Stimulated activated CD4-positive, alpha-beta T cell treated with anti-CD3 and anti-CD28 coated beads, TNF-alpha, amount 100 ng/mL, for 24 hours (primary cell): ENCODE measurements at places on chromosomes 6 and 20.

GRCh38 chr6:167787896-167788562 lies 38.7 kb upstream of the AFDN start:
- no peak for DNase-seq

DNA sequence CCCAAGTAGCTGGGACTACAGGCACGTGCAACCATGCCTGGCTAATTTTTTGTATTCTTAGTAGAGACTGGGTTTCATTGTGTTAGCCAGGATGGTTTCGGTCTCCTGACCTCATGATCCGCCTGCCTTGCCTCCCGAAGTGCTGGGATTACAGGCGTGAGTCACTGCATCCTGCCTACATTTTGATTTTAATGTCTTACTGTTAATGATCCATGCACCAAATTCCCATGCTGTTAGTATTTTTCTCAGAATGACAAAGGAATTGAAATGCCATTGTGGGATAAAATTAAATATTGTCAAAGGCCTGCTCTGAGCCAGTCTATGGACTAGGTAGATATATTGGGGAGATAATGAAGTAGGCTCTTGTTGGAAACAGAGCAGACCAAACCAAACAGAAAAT lies 28.2 kb downstream of the CBFA2T2 start:
- DNase-seq, result no peak

DNA sequence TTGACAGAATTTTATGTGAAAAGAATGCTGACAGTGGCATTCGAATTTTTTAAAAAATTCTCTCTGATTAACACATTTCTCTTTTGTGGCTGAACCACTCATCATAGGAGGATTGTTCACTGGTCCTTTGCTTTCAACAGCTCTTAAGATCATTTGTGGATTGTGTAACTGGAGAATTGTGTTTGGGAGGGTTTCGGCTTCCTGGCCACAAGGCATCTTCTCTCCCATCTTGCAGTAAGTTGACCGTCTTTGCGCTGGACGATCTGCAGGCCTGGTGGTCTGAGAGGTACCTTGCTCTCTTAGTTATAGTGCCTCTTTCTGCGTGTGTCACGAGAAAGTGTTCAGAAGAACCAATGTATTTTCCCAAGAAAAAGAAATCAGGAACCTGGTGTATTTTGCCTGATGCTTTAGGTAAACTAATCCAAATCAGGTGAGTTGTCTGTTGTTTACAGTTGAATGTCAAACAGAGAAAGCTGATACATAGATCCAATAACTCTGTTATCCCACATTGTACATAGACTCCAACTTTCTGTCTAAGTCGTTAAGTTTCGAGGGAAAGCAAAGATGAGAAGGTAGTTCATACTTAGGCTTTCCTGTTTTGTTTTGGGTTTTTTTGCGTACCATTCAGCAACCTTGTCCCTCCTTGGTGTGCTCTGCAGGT lies 14.8 kb upstream of the EXOC2 start:
- DNase-seq, result no peak

DNA sequence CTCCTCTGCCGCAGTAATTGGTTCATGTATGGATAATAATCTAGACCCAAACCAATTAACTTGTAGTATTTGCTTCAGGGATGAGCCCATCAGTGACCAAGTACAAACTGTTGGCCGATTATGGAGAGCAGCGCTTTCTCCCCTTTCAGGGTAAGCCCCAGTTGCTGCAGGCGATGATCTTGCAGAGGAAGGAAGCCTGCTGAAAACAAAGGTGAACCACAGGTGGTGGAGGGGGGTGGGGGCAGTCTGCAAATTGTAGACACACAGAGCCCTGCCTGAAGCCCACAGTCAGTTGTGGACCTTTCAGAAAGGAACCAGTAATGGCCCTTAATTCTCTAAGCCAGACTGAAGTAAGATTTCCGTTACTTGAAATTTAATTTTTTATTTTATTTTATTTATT lies 167.9 kb upstream of the JARID2 start:
- DNase-seq, result no peak

DNA sequence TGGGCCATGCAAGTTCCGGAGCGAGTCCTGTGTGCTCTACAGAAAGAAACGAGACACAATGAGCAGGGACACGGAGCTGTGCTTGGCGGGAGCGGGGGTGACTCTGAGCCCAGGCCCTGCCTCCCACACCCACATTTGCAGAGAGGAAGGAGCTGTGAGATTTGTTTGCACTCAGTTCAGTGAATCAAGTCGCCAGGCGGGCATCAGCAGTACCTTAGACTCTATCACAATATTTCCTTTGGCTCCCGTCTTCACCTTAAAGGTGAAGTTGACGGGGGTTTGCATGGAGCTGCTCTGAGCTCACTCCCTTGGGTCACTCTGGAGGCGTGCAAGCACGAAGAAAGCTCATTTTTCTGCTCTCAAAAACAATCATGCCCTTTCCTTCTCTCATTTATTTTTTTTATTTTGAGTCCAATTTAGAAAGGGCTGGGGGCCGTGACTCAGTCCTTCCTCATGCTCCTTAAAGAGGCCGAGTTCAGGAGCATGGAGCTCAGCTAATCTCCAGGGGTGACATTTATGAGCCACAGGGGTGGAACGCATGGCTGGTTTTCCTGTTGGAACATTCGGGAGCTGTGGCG lies 188.2 kb downstream of the NFATC2 start:
- no peak for DNase-seq

DNA sequence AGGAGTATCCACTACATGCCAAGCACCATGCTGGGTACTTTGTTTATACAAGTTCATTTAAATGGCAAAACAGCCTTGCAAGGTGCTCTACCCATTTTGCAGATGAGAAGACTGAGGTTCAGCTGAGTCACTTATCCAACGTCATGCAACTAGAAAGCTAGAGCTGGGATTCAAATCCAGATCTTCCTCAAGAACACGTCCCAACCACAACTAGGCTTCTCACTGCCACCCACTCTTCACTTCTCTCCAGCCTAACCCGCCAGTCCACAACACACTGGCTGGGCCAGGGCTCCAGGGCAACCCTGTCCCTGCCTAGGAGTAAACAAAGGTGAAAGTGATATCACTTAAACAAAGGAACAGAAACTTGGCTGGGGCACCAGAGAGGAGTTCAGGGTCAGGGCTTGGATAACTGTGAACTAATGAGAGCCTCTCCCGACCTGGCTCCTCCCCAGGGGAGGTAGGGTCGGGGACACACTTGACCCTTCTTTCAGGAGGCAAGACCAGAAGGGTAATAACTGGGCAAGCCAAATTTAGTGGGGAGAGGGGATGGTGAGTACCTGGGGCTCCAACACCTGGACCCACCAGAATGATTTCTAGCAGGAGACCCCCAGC lies 7.9 kb downstream of the SDC4 start:
- DNase-seq, result no peak

GRCh38 chr20:48165401-48165685 lies 380.1 kb upstream of the SULF2 start:
- no peak for DNase-seq

DNA sequence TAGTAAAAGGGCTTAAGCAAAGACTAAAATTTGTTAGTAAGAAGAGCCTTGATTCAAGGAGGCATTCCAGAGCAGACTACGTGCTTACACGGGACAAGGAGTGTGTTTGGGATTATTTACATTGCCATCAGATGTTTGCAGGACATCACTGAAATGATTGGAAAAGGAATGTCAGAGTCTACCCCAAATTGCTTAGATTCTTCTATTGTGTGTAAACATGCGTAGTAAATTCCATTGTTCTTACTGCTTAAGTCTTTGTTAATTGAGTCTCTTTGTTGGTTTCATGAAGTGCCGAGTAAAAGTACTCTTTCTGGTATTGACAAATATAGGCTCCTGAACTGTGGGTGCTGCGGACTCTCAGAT lies 60.5 kb downstream of the CD83 start:
- DNase-seq, result no peak

- no peak for DNase-seq
Observed at GRCh38 chr20:21677781-21678180, 27.7 kb upstream of the PAX1 start.

- no peak for DNase-seq
Observed at GRCh38 chr6:81589465-81590313, 162.8 kb downstream of the TENT5A start.

DNA sequence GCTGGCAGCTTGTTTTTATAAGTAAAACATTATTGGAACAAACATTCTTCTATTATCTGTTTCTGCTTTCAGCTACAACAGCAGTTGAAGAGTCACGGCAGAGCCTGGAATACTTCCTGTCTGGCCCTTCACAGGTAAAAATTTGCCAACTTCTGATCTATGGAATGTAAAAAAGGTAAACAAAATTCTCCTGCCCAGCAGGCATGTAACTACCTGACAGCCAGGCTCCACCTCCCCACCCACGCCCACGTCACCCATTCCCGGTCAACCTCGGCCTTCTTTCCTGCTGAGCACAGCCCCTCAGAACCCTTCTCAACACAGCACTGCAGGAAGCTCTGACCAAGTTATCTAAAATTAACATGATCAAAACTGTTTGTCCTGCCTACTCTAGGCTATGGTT lies 166.0 kb downstream of the DLL1 start:
- DNase-seq, result no peak

GRCh38 chr6:168020242-168020641 lies 22.8 kb downstream of the KIF25 start:
- DNase-seq, result no peak

- DNase-seq, result no peak
Observed at GRCh38 chr20:25017257-25017803, 24.8 kb upstream of the APMAP start.

GRCh38 chr20:49905415-49906091 lies 9.8 kb downstream of the SPATA2 start:
- no peak for DNase-seq

GRCh38 chr20:10584371-10584770 lies 89.4 kb downstream of the JAG1 start:
- DNase-seq, result no peak

GRCh38 chr6:106112433-106112832 lies 26.3 kb downstream of the PRDM1 start:
- no peak for DNase-seq

- no peak for DNase-seq
Observed at GRCh38 chr20:49381558-49382493, 100.6 kb downstream of the KCNB1 start.

DNA sequence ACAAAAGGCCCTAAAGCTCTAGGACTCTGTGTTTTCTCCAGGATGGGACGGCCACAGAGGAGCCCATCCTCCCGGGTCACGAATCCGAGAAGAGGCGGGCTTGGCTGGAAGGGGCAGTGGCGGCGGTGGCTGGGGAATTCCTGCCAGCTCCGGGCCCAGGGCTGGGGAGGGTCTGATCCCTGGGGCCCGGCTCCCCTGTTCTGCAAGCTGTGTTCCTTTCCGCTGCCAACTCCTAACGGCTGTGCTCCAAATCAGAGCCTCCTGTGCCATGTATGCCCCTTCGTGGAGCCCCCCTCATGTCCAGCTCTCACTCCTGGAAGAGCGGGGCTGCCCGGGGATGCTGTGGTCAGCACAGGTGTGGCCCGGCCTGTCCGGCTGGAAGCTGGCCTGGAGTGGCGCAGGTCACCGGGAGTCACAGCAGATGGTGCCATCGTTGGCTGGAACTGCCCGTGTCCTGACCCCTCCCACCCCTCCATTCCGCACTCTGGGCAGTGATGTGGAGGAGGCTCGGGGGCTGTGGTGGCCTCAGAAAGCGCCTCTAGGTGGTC lies 88.2 kb upstream of the MPC1 start:
- no peak for DNase-seq

DNA sequence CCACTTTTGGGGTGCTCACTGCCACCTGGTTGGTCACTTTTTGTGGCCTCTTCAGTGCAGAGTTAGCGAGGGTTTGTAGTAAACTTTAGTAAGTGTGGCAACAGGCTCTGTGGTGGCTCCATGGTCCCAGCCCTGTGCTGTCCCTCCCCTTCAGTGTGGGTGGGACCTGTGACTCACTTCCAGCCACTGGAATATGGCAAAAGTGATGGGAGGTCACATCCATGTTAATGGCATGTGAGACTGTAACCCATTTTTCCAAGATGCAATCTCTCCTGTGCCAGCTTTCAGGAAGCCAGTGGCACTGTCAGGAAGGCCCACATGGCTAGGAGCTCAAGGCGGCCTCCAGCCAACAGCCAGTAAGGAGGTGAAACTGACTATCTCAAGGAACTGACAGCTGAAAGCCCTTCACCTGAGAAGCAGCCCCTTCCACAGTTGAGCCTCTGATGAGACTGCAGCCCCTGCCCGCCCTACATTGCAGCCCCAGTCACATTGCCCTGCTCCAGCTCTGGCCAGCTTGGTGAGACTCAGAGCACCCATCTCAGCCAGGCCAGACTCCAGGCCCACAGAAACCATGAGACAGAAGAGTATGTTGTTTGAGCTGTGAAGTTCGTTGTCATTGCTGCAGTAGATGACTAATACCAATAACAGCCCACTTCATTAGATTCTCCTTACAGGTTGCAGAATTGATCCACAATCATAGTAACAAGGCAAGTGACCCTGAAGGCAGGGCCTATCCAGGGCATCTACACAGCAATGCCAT lies 13.1 kb upstream of the CST7 start:
- DNase-seq, result no peak

DNA sequence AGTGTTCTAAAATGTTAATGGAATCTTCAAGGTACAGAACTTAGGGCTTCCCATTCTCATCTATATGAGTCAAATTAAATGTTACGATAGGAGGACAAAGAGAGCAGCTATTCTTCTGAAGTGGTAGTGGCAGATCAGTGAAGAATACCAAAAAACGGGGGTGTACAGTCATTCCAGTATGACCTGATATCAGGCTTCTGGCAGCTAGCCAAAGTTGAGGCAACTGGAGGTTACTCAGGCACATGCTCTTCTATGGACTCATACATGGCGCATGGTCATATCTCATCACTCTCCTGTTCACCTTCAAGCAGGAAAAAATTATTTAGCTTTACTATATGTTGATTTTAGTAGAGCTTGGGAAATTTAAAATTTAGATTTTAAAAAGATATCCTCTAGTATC lies 1608.8 kb downstream of the GRIK2 start:
- no peak for DNase-seq

- no peak for DNase-seq
Observed at GRCh38 chr6:144477856-144478255, 192.7 kb downstream of the UTRN start.

- no peak for DNase-seq
Observed at GRCh38 chr6:48325701-48326100, 214.7 kb upstream of the PTCHD4 start.

DNA sequence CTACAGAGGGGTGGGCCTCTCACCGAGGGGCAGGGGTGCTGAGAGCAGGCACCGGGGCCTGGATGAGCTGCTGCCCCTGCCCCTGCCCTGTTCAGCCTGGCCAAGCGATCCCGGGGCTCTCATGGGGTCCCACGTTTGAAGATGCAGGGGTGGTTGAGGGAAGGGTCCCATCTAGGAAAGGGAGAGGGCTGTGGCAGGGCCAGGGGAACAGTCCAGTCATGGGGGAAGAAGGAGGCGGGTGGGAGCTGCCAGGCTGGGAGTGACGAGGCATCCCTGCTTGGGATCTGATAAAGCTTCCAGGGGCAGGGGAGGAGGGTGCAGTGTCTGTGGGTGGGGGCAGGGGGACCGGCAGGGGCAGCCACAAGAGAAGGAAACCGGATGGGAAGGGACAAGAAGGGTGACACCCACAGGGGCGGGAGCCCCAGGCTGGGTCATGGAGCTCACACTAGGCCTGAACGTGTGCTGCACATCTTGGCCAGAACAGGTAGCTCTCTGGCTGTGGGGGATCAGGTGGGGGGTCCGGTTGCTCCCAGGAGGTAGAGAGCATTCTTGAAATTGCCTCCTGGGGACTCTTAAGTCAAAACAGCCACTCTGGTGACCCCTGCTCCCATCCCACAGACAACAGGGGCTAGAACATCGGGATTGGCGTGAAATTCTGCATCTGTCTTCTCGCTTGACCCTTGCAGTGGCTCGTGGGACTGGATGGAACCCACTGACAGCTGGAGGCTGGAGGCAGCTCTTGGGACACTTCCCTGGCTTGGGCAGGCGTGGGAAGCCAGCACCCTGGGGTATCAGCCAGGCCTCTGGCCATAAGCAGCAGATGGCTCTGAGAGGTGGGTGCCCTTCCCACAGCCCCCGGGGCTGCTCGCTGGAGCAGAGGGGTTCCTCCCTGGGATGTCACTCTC lies 58.0 kb upstream of the GATA5 start:
- no peak for DNase-seq
